ENCODE measurements at places on chromosomes 2 and 18.

DNA sequence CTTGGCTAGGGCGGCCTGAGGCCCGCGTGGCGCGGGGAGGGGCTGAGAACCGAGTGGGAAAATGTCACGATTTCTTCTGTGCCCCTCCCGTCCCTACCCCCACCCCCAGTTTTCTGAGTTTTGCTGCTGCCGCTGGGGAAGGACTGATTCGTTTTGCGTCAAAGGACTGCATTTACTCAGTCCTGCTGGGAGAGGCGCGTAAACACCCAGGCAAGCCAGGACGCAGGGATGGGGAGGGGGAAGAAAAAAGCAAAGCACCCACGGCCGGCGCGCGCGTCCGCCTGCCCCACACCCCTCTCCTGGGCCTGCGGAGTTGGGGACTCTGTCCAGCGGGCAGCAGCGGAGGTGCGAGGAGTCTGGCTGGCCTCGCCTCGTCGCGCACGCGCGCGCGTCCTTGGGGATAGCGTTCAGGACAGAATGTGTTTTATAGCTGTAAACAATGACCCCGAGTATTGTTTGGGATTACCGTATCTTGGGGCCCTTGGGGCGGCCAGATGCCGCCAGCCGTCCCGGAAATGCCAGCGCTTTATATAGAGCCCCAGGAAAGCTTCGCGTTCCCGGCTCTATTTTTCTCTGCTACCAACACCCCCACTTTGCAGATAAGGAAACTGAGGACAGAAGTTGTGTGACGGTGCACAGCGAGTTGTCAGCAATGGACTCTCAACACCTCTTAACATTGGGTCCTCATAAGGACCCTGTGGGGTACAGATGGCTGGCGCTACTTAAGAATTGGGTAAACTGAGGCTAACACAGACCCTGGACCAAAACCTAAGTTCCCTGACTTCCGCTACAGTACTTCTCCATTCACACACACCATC, 1.7 kb upstream of the FOSL2 start:
- DNase-seq = peak; percentile 84

- no peak for DNase-seq
Measured at GRCh38 chr18:39838831-39839230, 2116.2 kb upstream of the PIK3C3 start.

DNA sequence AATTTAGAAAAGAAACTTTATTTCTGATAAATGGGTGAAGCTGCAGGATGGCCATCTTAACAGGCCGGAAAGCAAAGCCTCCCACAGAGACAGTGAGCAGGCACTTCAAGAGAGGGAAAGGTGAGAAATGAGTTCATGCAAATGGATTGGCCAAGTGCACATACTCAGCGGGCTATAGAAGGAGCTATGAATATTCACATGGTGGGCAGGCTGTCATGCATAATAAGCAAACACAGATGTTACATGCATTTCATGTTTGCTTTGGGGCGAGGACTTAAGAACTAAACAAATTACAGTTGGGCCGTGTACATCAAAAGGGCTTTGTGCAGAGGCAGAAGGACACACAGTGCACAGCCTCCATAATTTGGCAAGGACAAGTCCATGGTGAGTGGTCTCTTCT, 69.8 kb upstream of the MAL start:
- no peak for DNase-seq

- no peak for DNase-seq
Measured at GRCh38 chr2:4931721-4932365, 760.3 kb upstream of the SOX11 start.

DNA sequence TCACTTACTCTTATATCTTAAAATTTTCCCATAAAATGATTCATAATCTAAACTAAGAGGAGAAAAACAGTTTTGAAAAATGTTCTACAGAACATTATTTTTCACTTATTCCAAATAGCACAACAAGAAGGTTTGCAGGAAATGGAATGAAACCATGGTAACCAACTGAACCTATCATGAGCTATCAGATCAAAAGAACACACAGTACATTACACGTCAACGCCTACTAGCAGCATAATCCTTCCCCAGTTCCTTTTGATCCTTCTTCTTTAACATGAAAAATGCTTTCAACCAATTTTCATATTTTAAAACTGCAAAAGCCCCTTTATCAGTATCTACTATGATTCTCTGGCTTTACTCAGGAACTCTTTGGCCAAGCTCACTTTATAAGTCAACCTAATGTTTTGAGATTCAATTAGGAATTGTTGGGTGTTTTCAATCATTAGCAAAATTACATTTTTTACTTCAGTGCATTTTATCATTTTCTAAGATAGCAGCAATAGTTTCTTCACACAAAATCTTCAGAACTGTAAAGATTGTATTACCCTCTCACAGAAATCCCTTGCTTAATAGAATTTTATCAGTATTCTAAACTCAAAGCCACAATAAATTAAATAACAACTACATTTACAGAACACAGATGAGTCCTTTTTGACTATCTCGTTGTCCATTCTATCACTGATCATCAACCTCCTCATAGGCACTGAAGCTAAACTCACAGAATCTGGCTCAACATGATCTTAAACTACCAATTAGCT, 102.5 kb downstream of the CHN1 start:
- DNase-seq = no peak

GRCh38 chr2:17835516-17835915, 19.3 kb downstream of the MSGN1 start:
- no peak for DNase-seq

GRCh38 chr18:24659827-24660720, 199.6 kb downstream of the HRH4 start:
- DNase-seq = peak; percentile 86

- DNase-seq = no peak
Measured at GRCh38 chr2:181946444-181947127, 39.1 kb upstream of the PPP1R1C start.

DNA sequence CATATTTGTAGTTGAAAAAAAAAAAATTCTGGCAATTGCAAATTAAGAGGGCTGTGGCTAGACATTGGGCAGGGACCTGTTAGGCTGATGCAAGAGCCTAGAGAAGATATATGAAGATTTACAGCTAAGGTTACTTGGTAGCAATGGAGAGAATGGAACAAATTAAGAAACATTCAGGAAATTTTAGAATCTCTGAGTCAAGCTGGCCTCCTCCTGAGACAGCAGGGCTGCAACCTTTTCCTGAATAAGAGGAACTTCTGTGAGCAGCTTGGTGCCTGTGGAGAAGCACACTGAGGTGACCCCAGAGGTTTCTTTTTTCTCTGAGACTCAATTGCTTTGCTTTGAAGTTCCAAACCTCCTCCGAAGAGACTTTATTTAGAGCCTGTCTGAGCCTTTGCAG, 118.6 kb upstream of the LRATD1 start:
- no peak for DNase-seq

GRCh38 chr2:25926984-25927756, 48.9 kb upstream of the ASXL2 start:
- no peak for DNase-seq

- DNase-seq = no peak
Measured at GRCh38 chr2:88209521-88210131, 39.5 kb downstream of the THNSL2 start.

- no peak for DNase-seq
Measured at GRCh38 chr2:83990636-83991035, 468.4 kb downstream of the SUCLG1 start.

DNA sequence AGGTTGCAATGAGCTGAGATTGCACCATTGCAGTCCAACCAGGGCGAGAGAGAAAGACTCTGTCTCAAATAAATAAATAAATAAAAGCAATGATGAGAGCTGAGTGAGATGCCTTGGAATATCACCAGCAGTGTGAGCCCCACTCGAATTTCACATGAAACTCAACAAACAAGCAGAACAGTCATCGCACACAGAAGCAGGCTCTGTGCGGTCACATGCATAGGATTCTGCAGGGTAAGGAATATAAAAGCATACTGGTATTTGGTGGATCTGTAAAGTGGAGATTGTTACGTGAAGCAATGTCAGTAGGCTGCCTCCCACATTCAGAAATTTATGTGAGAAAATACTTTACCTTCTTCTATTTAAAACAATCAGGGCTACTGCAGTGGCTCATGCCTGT, 18.0 kb upstream of the AP1S3 start:
- no peak for DNase-seq

DNA sequence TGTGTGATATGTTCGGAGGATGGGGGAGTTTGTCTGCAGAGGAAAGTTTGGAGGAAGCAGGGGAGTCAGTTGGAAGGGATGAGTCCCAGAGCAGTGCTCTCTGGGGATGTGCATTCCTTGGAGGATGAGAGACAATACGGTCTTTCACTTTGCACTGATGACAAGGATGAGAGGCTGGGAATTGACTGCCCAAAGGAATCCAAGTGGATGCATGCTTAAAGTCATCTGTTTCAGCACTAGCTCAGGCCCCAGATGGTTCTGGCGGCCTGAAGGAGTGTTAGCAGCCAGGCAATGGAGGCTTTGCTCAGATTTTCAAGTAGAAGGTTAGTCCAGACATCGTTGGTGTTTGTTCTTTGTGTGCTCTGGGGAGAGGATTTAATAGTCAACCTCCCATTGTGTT, 100.2 kb downstream of the CRIM1 start:
- peak; percentile 41 for DNase-seq

- no peak for DNase-seq
Measured at GRCh38 chr2:147275943-147276342, 568.9 kb upstream of the ACVR2A start.

DNA sequence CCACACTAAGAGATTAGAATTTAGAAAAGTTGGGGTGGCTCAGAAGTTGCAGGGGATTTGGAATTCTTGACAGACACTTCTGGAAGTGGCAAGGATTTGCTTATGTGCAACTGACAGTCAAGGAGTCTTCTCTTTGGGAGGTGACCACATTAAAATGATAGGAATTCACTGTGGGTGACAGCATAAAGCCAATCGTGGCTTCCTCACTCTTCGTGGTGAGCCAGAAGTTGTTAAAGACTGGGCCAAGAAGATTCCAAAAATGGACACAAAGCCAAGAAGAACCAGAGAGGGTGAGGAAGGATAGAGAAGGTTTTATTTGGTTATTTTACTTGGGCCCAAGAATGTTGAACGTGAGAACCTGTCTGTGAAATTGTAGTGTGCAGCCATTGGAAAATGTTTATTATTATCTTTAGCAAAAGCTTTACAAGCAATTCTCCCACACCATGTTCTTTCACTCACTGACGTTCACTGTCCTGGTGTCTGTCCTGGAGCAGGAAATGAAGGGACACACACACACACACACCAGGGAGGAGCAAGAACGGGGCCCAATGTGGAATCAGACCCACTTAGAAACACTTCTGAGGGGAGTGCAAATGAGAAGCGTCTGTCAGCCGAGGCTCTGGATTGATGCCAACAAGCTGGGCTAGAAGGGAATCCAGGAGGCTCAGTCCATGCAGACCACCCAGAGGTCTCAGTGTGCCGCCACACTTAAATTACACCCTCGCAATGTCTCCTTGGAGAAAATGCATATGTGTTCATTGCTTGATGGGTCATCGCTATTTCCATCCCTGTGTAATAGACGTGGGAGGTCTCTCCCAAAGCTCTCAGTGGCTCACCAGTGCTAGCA, 37.2 kb downstream of the STEAP3 start:
- DNase-seq = peak; percentile 46

DNA sequence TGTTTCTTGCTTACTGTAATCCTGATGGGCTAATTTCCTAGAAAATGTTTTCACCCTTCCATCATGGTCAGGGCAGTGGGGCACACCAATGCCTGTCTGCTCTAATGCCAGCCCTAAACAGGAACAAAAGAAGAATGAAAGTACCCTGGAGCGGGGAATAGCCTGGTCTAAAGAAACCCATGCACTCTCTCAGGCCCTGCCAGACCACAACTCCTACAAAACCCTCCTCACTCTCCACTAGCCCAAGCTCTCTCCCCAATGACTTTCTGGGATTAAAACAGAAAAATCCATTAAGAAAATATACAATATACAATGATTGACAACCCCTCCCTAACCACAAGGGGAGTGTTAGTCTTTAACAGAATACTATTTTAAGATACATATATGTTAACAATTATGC, 67.6 kb downstream of the AAK1 start:
- no peak for DNase-seq

- no peak for DNase-seq
Measured at GRCh38 chr2:21916934-21917522, 793.3 kb downstream of the TDRD15 start.

DNA sequence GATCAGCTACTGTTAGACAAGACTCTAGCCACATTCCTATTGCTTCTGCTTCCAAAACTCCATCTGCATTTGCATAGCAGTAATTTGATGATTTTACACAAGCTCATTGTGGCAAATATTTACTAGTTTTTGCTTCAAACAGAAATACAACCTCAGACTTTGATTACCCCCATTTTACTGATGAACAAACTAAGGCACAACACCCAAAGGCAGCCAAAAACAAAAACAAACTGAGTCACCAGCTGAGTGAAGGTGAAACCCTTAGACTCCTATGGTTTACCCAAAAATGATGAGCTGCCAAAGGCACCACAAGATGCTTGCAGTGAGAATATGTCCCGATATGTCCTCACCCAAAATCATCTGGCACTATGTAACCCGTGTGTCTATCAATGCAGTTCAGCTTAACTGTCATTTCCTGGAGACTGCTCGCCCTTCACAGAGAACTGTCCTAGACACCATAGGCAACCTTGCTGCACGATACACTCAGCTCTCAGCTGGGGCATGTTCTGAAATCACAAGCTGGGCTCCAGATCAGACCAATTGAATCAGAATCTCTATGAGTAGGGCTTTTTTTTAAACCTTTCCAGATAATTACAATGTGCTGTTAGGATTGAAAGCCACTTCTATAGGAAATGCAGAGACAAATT, 4.1 kb upstream of the EVA1A start:
- no peak for DNase-seq

GRCh38 chr2:99936065-99936464, 206.3 kb downstream of the AFF3 start:
- no peak for DNase-seq

- no peak for DNase-seq
Measured at GRCh38 chr18:13377496-13377895, 158.9 kb downstream of the LDLRAD4 start.

DNA sequence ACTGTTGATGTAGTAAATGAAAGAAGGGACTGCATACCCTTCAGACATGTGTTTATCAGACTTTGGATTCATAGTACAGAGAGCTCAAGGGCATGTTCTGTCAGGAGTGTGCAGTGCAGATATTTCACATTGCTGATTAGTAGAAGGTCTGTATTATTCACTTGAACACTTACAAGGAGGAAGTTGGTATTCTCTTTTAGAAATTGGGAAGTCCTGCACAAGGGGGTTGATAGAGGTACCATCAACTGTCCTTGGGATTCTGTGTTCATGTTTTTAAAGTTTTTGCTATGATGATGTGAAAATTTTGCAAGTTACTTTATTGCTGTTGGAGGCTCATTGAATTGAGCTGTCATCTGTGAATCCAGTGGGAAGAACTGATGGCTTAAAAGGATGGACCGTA, 6.7 kb downstream of the PSMD1 start:
- DNase-seq = no peak

- peak; percentile 88 for DNase-seq
Measured at GRCh38 chr2:152594792-152595191, 122.5 kb downstream of the PRPF40A start.

- peak; percentile 88 for DNase-seq
Measured at GRCh38 chr2:197675711-197676188, 363 bp upstream of the RFTN2 start.
